Smooth muscle cell of trachea (primary cell): ENCODE measurements at places on chromosomes 2 and 18. TPM values are rescaled to one million over a fixed set of nuclear protein-coding genes. Genes with fewer than 3 reads are reported as not detected.

The NOSTRIN gene
- total RNA-seq: 0.33 and 0.58 TPM in 2 replicates

The SCN1A gene
- total RNA-seq: 0.15 and 0.33 TPM in 2 replicates

The KIF5C gene
- 0.50 and 0.58 TPM in 2 replicates for total RNA-seq

The GAL3ST2 gene
- 0.15 TPM in 1 of 2 replicates, not detected in the other for total RNA-seq
